Suprapubic skin (tissue), 4 donors: ENCODE measurements at places on chromosomes 6 and 20. TPM values are rescaled to one million over a fixed set of nuclear protein-coding genes. Genes with fewer than 3 reads are reported as not detected.

DNA sequence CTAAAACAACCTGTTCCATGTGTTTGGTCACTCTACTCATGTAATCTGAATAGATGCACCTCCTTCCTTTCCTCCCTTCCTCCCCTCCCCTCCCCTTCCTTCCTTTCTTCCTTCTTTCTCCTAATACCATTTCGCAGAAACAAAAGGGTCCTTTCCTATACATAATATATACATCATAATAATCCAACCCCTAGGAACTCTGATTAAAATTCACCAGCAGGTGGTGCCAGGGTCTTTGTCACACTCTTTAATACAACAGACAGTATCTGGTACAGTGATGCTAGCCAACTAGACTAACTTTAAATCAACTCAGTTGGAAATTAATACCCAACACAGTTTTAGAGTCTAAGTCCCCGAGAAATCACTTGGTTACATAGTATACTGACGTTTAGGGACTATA lies 181.2 kb upstream of the SHLD1 start:
- DNase-seq: no peak
- H3K36me3 ChIP-seq: peaks cover 65% of the 10 kb centered on the region
- no peak overlapping the region for H3K27ac ChIP-seq
- no peak overlapping the region for H3K4me3 ChIP-seq
- no peaks in the 10 kb centered on the region for H3K27me3 ChIP-seq

DNA sequence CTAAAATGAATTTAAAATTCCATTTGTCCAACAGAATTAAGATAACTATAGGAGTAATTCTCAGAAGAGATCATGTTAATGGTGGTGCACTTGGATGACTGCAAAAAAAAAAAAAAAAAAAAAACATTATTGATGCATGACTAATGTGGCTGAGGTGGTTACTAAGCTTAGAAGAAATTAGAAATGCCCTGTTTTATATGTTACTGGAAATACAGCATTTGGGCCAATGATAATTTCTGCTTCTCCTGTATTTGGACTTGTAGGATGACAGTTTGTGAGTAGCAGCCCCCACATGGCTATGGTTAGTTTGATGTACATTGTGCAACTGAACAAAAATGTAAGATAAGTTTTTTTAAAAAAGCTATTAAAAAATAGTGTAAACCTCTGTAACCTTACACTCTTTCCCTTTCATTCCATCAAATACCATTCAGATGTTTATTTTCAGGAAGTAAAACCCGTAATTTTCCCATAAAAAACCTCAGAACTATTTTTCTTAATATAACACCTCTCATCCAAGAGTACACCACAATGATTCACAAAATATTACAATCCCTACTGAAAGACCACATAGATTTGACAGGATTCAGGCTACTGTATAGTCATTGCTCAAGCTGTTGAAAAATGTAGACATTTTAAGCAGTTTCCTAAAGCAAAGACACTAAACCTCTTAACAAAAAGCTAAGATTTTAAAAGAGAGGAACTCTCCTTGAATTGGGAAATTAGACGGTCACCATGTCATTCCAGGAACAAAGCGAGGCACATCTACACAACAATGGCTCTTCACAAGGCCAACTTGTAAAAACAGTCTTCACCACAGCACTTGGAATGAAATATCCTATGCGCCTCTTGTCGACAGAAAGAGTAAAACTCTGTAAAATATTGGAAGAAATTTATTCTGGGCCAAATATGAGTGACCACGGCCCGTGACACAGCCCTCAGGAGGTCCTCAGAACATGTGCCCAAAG lies 83.0 kb downstream of the WDR27 start:
- no peaks in the 10 kb centered on the region for H3K36me3 ChIP-seq
- H3K27me3 ChIP-seq: no peaks in the 10 kb centered on the region
- no peak overlapping the region for H3K4me3 ChIP-seq
- H3K27ac ChIP-seq: no peak overlapping the region
- DNase-seq: no peak

DNA sequence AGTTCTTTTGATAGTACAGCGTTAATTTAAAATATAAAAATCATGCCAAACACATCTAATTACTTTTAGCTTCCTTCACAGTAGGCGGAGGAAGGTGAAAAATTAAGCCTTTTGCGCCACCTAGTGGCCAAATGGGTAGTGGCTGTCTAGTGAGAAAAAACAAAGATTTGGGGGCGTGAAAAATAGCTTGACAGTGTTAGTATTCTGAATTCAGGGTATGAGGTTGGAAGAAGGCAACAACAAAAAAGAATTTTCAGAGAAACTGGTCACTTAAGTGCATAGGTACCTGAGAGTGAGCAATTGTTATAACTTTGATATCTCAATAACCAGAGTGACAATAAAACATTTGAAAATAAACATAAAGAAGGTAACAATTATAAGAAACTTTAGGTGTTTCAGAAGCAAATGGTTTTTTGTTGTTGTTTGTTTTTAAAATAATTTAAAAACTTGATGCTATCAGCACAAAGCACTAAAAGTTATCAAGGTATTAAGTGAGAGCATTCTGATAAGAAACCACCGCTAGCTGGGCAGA lies 14.3 kb downstream of the PSMB9 start:
- no peaks in the 10 kb centered on the region for H3K36me3 ChIP-seq
- no peak overlapping the region for H3K27ac ChIP-seq
- H3K4me1 ChIP-seq: no peaks in the 10 kb centered on the region
- DNase-seq: peak; percentile 88
- H3K4me3 ChIP-seq: no peak overlapping the region

Gene SRMS
- not detected for total RNA-seq

- peaks cover 69% of the 10 kb centered on the region for H3K4me1 ChIP-seq
- peak; percentile 44 for DNase-seq
- H3K27ac ChIP-seq: no peak overlapping the region
- H3K4me3 ChIP-seq: peak overlapping the region; percentile 95
Observed at GRCh38 chr20:25251019-25251418, 3.1 kb downstream of the PYGB start.

- no peaks in the 10 kb centered on the region for H3K36me3 ChIP-seq
- H3K4me1 ChIP-seq: peaks cover 4% of the 10 kb centered on the region
- no peaks in the 10 kb centered on the region for H3K27me3 ChIP-seq
- H3K4me3 ChIP-seq: no peak overlapping the region
- DNase-seq: no peak
Observed at GRCh38 chr6:156013155-156013554, 557.5 kb upstream of the NOX3 start.

GRCh38 chr6:43865932-43866645 lies 96.1 kb downstream of the VEGFA start:
- H3K27me3 ChIP-seq: peaks cover 17% of the 10 kb centered on the region
- no peak overlapping the region for H3K4me3 ChIP-seq
- H3K27ac ChIP-seq: no peak overlapping the region
- DNase-seq: no peak

DNA sequence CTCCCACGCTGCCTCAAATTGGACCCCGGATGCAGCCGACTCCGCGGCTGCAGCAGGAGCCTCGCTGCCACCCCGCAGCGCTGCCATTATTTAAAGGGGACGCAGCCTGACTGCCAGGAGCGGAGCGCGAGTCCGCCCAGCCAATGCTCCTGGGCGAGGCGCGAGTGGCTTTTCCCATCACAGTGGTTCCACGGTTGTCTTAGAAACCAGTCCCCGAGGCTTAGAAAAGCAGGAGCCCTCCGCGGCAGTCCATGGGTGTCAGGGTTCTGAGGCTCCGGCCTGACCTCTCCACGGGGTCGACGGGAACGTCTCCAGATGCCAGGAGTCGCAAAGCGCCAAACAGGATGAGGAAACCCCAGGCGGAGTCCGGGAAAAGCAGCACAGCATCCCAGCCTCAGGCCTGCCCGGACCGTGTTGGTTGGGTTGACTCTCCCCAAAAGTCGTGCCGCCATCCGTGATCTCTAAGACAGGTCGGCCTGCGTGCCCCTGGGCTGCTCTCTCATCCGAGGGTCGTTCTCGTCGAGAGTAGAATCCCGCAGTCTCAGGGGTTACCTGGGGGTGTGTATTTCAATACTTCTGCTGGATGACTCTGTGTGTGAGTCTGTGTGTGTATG lies 975.8 kb upstream of the DEFB115 start:
- H3K27me3 ChIP-seq: no peaks in the 10 kb centered on the region
- H3K4me1 ChIP-seq: peaks cover 15% of the 10 kb centered on the region
- no peak overlapping the region for H3K27ac ChIP-seq
- H3K36me3 ChIP-seq: no peaks in the 10 kb centered on the region

Gene C20orf204
- 1.3 TPM for total RNA-seq

DNA sequence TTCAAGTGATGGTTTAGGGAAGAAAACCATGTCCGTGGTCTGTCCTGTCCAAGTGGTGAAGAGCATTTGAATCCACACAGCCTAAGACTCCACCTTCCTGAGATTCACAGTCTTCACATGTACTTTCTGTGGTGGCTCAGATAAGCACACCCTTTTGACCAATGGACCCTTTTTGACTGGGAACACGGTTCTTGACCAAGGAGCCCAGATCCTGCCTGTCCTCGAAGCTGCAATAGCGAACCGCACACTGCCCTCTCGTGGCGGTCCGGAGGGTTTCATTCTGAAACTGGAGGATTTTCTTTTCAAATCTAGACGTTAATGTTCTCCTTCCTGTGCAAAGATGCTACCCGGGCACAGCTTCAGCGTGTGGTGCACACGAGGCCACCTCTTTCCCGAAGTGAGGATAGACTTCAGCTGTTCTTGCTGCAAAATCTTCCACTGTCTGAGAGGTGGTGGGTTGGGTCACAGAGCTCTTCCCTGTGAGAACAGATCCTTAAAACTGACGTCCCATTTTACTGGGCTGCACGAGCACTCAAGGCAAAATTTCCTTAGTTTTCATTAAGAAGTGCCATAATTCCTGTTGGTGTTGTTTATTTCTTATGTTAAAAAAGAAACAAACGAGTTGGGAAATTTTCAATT lies 90.5 kb downstream of the SYNJ2 start:
- no peak overlapping the region for H3K4me3 ChIP-seq
- DNase-seq: peak; percentile 85
- H3K27me3 ChIP-seq: no peaks in the 10 kb centered on the region
- peaks cover 10% of the 10 kb centered on the region for H3K36me3 ChIP-seq
- H3K27ac ChIP-seq: no peak overlapping the region

Gene CBFA2T2
- total RNA-seq: 36.7 TPM

DNA sequence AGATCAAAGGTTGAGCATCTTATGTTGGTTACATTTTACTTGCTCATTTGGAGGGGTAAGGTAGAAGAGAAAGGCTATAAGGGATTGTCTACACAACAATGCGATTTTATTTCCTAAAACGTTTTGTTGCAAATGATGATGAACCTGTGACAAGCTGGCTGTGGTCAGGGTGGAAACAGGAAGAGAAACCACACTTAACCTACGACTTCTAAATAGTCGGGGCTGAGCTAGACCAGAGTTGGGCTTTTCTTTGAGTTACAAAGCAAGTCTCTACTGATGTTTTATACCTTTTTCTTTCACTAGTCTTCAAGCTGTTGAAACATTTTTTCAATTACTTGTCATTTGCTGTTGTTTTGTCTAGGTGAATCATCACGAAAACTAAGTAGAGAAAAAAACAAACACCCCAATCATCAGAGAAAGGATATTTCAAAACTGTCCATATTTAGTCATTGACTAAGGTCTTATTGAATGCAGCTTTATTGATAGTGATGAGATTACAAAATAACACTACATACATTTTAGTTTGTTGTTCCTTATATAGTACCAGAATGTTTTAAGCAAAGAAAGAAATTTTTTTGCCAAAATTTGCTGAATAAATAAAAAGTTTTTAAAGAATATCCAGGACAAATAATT lies 18.0 kb downstream of the KLHL31 start:
- H3K36me3 ChIP-seq: no peaks in the 10 kb centered on the region
- H3K4me3 ChIP-seq: no peak overlapping the region
- no peak overlapping the region for H3K27ac ChIP-seq
- no peak for DNase-seq
- H3K4me1 ChIP-seq: peaks cover 16% of the 10 kb centered on the region
- H3K27me3 ChIP-seq: no peaks in the 10 kb centered on the region

DNA sequence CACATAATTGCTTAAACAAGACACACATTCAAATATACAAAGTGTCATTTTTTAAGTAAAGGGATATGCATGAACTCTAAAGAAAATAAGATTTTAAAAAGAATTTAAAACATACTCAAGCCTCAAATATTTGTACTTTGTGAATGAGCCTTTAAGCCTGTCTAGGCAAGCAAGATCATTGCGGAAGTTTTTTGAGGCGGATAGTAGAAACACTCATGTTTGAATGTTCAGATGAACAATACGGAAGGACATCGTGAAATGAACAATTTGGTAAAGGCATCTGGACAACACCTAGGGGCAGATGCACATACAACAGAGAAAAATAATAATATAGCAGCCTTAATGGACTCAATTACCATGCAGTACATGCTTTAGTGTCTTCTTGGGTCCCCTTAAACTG lies 928.9 kb downstream of the TFAP2A start:
- H3K4me3 ChIP-seq: no peak overlapping the region
- H3K4me1 ChIP-seq: peaks cover 34% of the 10 kb centered on the region
- H3K27me3 ChIP-seq: no peaks in the 10 kb centered on the region
- H3K36me3 ChIP-seq: no peaks in the 10 kb centered on the region
- H3K27ac ChIP-seq: no peak overlapping the region

GRCh38 chr6:112269114-112269513 lies 14.7 kb upstream of the LAMA4 start:
- no peak for DNase-seq
- H3K4me1 ChIP-seq: peaks cover 3% of the 10 kb centered on the region
- no peaks in the 10 kb centered on the region for H3K27me3 ChIP-seq
- no peaks in the 10 kb centered on the region for H3K36me3 ChIP-seq
- H3K27ac ChIP-seq: peak overlapping the region; percentile 28
- no peak overlapping the region for H3K4me3 ChIP-seq

Gene TAB2
- total RNA-seq: 81.5 TPM

DNA sequence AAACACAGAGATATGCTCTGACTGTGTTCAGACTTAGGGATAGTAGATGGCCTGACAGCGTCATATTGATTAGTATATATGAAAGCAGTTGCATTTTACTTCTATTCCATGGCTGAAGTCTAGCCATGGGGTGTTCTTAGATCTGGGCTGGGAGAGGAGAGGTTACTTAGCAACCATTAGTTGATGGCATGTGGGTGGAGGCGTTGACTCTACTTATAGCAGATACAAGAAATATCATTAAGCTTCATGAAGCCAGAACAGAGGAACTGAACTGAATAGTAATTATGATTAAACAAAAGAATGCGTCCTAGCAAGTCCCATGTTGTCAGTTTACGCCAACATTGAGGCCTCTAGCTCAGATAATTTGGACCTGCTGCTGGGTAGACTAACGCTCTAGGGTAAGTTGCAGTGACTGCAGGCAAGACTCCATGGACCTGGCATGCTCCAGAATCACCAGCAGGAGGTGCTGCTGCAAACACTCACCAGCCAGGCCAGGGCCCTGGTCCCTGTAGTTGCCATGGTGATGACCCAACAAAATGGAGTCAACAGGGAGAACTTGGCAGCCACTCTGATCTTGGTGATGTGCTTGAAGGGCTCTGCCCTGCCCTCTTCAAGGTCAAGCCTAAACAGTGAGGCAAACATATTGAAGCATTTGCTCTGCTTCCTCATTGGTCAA lies 477.3 kb downstream of the PREX1 start:
- H3K27ac ChIP-seq: no peak overlapping the region
- H3K4me3 ChIP-seq: no peak overlapping the region
- DNase-seq: no peak
- no peaks in the 10 kb centered on the region for H3K36me3 ChIP-seq
- peaks cover 8% of the 10 kb centered on the region for H3K27me3 ChIP-seq

Gene LRRC73
- total RNA-seq: 0.42 TPM
